Fibroblast of skin of left biceps (primary cell): ENCODE measurements at places on chromosomes 3 and 15.

DNA sequence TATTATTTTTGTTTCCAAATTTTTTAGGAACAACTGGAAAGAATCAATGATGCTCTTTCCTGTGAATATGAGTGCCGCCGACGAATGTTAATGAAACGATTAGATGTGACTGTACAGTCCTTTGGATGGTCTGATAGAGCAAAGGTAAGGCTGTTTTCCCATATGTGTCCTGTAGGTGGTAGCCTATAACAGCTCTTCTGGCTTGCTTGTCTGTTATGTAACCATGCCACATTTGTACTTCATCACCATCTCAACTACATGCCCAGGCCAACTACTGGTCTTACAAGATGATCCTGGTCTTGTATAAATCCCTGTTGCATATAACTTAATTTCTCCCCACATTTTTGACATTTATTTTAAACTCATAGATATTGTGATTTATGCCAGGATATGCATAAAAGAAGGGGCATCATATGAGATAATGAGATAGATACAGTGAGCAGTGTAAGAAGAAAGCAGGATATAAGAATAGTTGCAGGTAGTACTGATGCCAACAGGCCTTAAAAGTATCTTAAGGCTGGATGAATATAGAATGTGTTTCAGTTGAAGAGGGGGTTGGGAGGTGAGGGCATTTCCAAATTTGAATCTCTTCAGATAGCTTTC is 20.3 kb downstream of the FAM98B start:
- peak; percentile 37 for DNase-seq

- DNase-seq: no peak
Measured at GRCh38 chr15:77083381-77084160, 12.7 kb upstream of the TSPAN3 start.

DNA sequence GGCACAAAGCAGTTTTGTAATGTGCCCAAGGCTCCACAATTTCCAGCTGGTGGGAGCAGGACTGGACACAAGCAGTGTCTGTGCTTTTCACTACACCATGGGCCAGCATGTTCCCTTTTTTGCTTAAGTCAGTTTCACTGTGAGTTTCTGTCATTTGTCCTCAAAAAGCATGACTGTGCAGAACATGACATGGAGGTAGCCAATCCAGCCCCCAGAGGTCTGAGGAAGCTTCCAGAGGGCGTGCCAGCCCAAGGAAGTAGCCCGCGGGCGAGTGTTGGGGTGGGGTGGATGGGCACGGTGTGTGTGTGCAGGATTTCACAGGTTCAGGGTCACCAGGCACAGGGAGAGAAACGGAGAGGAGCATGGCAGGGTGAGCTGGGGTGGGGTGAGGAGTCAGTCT is 8.0 kb upstream of the EEFSEC start:
- no peak for DNase-seq

- DNase-seq: no peak
Measured at GRCh38 chr3:105315144-105315543, 51.6 kb upstream of the ALCAM start.

DNA sequence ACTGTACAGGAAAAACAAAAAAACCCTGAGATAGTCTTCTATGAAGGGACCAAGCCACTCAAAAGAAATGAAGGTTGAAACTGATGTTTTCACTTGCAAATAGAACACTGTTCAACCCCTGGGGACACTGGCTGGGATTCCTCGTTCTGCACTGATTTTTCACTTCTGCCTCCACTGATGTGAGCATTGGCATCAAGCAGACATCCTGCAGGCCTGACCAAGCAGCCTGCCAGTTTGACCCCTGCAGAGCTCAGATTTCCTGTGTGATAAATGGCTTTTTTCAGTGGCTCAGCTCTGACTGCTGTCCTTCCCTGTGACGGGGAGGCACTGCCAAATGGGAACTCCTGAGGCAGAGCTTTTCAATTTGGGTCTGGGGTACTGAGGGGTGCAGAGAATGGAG is 50.0 kb downstream of the RASGRP1 start:
- no peak for DNase-seq

DNA sequence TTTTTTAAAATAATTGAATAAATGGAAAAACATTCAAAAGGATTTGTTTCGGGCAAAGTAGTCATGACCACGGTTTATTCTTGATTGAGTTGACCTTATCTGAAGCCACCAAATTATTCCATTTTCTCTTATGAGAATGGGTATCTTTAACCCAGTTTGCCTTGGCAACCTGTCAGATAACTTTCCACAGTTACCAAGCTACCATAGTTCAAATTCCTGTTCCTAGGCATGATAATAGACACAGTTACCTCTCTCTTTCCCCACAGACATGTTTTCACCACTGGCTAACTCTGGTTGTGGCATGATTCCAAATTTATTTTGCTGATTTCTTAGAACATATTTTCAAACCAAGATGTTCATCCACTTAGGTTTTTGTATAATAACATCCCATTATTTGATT is 84.9 kb downstream of the NECTIN3 start:
- no peak for DNase-seq

GRCh38 chr3:156705761-156706616 is 31.6 kb downstream of the TIPARP start:
- DNase-seq: no peak

GRCh38 chr3:47870156-47870555 is 67.2 kb downstream of the DHX30 start:
- no peak for DNase-seq

DNA sequence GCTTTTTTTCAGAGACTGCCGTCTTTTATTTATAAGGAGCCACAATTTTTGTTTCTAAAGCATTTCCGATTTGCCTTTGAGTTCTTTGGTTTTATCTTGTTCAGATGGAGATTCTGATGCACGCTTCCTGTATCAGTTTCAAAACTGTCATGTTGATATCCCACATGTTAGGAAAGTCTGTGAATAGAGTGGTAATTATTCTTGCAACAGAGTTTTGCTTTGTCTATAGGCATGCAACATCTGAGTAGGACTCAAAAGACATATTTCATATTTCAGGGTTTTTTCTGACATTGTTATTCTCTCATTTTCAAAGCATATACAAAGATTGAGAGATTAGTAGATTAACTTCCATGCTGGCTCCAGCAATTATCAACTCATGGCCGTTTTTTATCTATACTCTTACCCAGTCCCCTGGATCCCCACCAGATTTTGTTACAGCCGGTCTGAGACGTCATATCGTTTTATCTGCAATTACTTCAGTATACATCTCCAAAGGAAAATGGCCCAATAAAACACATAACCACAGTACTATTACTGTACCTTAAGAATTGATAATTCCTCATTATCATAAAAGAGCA is 22.4 kb downstream of the PAQR5 start:
- DNase-seq: no peak

GRCh38 chr3:98812851-98813374 is 49.8 kb downstream of the ST3GAL6 start:
- no peak for DNase-seq

GRCh38 chr15:23877502-23878412 is 190.7 kb upstream of the NDN start:
- no peak for DNase-seq

- no peak for DNase-seq
Measured at GRCh38 chr3:124034016-124034843, 42.3 kb upstream of the ROPN1 start.

- DNase-seq: no peak
Measured at GRCh38 chr3:122067214-122067550, 12.0 kb downstream of the CD86 start.

- no peak for DNase-seq
Measured at GRCh38 chr15:62465173-62465572, 300.1 kb upstream of the C2CD4B start.

DNA sequence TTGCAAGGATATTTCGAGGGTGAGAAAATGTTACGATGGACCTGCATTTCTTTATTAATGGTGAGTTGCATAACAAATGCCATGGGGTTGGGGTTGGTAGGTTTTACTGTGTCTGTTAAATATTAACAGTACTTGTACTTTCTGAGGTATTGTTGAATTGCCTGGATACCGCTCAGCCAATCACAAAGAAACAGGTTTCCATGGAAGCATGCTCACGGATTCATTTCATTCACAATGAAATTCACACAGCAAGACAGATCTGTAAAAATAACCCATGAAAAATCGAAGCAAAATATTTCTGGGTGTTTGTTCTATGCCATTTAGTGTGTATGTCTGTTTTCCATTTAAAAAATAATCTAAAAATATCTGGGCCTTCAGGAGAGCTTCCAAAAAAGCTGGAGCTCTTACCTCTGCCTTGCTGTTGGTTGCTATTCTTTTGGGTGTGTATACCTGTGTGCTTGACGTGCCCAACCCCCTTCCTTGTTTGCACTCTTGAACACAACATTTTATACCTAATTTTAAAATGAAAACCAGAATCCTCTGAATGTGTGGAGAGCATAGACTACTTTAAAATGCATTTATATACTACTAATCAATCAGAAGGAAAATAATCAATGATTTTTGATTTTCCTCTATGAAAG is 479.8 kb upstream of the TBL1XR1 start:
- DNase-seq: no peak

DNA sequence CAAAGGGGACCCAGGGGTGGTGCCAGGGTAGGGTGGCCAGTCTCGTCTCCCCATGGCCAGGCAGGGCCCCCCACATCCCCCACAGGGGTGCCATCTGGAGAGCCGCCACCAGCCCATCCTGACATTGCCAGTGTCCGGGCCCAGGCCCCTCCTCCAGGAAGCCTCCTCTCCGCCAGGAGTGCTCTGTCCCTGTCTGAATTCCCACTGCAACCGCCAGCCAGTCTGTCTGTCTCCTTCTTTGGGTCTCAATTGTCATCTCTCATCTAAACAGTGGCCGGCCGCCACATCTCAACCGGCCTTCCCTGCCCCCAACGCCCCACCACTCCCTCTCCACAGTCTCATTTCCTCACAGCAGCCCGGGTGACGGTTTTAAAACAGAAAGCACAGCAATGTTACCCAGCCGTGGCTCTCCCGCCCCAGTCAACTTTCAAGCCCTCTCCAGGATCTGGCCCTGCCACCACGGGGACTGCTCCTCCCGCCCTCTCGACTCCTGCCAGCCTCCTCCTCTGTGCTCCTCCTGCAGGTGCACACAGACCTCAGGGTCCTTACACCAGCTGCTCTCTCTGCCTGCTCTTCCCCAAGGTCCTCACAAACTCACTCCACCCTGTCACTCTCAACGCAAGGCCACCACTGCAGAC is 57.0 kb downstream of the IQSEC1 start:
- DNase-seq: no peak

- no peak for DNase-seq
Measured at GRCh38 chr15:24067733-24068501, 380.8 kb upstream of the NDN start.

- DNase-seq: no peak
Measured at GRCh38 chr15:85393210-85393609, 12.8 kb downstream of the AKAP13 start.

DNA sequence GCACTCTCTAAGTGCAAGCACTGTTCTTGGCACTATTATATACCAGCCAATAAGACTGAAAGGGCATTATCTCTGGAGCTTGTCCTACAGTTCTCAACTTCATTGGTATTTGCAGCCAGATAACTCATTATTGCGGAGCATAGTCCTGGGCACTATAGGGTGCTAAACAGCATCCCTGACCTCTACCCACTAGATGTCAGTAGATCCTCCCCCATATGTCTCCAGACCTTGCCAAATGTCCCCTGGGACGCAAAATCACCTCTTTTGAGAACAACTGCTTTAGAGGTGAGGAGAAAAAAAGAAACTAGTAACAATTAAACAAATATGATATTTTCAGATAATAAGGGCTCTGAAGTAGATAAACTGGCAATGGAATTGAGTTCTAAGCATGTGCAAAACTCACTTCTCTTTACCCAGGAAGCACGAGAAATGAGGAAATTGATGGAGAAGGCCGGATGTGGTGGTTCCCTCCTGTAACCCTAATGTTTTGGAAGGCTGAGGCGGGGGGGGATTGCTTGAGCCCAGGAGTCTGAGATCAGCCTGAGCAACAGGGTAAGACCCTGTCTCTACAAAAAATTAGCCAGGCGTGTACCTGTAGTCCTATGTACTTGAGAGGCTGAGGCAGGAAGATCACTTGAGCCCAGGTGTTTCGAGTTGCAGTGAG is 61.4 kb downstream of the FRMD4B start:
- DNase-seq: no peak

DNA sequence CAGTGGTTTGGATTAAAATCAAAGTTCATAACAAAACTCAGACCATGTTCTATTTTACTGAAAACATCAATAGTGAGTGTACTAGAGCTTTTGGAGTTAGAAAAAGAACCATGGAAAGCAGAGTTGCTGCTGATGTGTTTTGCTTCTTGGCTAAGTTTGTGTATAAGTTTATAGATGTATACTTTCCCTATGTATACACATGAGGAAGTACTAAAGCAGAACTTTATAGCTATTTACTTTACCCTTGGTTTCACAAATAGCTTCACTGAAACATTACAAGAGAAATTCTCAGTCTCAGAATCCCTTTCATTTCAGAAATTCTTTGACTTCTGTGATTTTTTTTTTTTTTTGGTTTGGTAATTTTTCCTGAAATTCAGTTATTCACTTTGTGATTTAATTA is 229.0 kb downstream of the PTPRG start:
- DNase-seq: no peak

DNA sequence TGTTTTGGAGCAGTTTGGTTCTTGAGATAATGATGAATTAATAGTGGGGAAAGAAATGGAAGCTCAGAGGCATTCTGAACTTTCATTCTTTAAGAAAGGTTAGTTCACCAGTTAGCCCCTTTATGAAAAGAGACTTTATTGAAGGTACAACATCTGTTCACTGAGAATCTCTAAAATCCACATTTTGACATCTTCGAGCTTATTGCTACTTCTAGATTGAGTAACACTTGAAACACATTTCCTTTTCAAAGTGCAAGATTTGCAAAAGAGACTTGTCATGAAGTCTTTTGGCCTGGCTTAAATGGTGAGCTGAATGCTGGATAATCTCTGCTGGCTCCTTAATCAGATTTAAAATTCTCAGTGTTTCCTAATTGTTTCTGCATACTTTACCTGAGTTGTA is 42.3 kb downstream of the RAB8B start:
- no peak for DNase-seq

GRCh38 chr3:69558912-69559311 is 173.0 kb upstream of the FRMD4B start:
- DNase-seq: no peak

DNA sequence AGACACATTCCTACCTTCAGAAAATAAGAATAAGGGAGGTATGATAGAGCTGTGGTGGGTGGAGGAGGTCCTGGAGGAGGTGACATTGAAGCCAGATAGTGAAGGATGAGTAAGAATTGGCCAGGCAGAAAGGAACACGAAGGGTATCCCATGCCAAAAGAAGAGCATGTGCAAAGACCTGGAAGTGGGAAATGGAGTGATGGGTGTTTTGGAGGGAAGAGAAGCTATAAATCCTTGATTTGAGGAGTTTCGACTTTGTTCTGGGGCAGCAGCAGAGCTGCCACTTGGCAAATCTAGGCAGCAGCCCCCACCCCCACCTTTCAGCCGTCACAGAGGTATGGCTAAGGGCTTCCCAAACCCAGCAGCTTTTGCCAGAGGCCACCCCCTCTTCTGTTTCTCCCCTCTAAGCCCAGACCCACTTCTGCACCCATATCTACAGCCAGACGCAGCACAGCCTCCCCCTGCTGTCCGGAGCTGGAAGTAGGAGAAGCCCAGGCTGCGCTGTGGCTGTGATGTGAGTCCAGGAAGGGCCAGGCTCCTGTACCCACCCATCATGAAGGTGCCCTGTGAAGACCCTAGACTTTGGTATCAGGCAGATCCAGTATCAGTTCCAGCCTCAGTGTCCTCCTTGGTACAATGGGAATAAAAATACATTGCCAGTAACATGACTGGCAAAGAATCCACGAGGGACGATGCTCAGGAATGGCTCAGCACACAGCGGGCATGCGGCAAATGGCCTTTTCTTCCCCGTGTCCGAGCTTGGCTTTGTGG is 188.7 kb upstream of the LINGO1 start:
- DNase-seq: peak; percentile 8

GRCh38 chr3:102104033-102104432 is 254.7 kb downstream of the NFKBIZ start:
- DNase-seq: no peak
